ENCODE measurements at places on chromosomes 3 and 15.
A peak's percentile ranks its signal among the peaks of the same experiment; 100 is the strongest.

- H3K4me3 ChIP-seq, result no peak overlapping the region
- H3K4me1 ChIP-seq, result no peaks in the 10 kb centered on the region
- H3K27ac ChIP-seq, result no peak overlapping the region
- no peaks in the 10 kb centered on the region for H3K27me3 ChIP-seq
- DNase-seq, result no peak
- no peaks in the 10 kb centered on the region for H3K36me3 ChIP-seq
Measured at GRCh38 chr3:150090006-150090405, 119.3 kb upstream of the PFN2 start.

DNA sequence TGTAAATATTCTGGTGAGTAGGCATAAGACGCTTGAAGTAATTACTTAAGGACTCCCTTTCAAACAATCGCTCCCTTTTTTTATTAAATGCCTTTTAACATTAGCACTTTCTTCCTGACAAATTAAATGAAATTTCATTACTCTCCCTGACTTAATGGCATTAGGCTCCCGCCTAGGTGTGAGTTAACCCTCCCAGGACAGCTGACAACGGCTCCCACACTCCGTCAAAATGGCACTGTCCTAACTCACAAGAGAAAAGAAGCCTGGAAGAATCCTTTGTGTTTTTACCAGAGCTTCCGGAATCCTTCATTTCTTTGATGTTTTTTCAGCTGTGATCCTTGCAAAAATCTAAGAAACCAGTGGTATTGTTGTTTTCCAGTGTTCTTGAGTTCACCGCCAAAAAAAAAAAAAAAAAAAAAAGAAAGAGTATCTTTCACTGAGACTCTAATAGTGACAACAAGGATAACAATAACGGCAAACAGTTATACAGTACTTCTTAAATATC is 861.0 kb upstream of the NR2F2 start:
- H3K4me3 ChIP-seq, result no peak overlapping the region
- no peak overlapping the region for H3K27ac ChIP-seq
- no peak for DNase-seq

GRCh38 chr15:42695527-42696071 is 41.3 kb downstream of the CDAN1 start:
- H3K27me3 ChIP-seq, result no peaks in the 10 kb centered on the region
- H3K4me1 ChIP-seq, result no peaks in the 10 kb centered on the region
- no peaks in the 10 kb centered on the region for H3K36me3 ChIP-seq
- DNase-seq, result no peak
- H3K27ac ChIP-seq, result no peak overlapping the region

GRCh38 chr3:135084405-135084804 is 289.3 kb downstream of the EPHB1 start:
- H3K4me1 ChIP-seq, result no peaks in the 10 kb centered on the region
- H3K27ac ChIP-seq, result no peak overlapping the region
- H3K4me3 ChIP-seq, result no peak overlapping the region
- no peak for DNase-seq

DNA sequence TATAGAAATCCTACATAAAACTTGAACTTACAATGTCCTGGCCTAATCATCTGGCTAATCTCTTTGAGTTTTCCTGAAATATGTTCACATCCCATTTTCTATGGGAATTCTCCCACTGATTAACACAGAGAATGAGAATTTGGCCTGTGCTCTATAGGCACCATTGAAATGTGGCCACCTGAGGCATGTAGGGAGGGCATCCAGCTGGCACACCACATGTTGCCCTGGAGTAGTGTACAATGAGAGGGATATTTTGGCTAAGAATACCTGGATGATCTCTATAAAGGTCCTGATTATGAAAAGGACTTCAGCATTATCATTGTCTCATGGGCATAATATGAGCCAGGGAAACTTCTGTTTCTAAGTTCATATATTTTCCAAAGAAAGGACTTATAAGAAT is 324.0 kb downstream of the ZBTB20 start:
- no peaks in the 10 kb centered on the region for H3K27me3 ChIP-seq
- no peak overlapping the region for H3K27ac ChIP-seq
- no peaks in the 10 kb centered on the region for H3K4me1 ChIP-seq
- no peaks in the 10 kb centered on the region for H3K36me3 ChIP-seq
- no peak overlapping the region for H3K4me3 ChIP-seq

DNA sequence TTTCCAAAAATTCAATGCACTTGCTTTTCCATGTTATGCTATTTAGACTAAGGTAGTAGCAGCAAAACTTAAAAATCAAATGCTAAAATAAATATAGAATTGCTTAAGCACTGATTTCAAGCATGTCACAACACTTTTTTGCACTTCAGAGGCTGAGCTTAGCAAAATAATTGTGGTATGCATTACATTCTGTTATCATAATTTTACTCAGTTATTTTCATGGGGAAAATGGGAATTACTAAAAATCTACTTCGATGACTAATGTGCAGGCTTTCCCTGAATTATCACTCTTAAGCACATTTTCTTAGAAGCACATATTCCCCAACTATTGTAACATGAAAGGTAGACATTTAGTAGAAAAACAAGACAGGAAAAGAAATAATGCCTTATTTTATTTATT is 322.4 kb upstream of the CBLB start:
- H3K36me3 ChIP-seq, result no peaks in the 10 kb centered on the region
- no peaks in the 10 kb centered on the region for H3K27me3 ChIP-seq
- no peaks in the 10 kb centered on the region for H3K4me1 ChIP-seq

DNA sequence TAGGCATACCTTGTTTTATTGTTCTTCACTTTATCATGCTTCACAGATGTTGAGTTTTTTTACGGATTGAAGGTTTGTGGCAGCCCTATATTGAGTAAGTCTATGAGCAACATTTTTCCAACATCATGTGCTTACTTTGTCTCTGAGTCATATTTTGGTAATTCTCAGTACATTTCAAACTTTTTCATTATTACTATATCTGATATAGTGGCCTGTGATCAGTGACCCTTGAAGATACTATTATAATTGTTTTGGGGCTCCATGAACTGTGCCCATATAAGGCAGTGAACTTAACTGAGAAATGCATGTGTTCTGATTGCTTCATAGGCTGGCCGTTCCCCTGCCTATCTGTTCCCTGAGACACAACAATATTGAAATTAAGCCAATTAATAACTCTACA is 42.8 kb upstream of the NSMCE3 start:
- DNase-seq, result no peak
- no peaks in the 10 kb centered on the region for H3K36me3 ChIP-seq
- no peak overlapping the region for H3K4me3 ChIP-seq
- no peaks in the 10 kb centered on the region for H3K27me3 ChIP-seq
- H3K4me1 ChIP-seq, result no peaks in the 10 kb centered on the region
- no peak overlapping the region for H3K27ac ChIP-seq

DNA sequence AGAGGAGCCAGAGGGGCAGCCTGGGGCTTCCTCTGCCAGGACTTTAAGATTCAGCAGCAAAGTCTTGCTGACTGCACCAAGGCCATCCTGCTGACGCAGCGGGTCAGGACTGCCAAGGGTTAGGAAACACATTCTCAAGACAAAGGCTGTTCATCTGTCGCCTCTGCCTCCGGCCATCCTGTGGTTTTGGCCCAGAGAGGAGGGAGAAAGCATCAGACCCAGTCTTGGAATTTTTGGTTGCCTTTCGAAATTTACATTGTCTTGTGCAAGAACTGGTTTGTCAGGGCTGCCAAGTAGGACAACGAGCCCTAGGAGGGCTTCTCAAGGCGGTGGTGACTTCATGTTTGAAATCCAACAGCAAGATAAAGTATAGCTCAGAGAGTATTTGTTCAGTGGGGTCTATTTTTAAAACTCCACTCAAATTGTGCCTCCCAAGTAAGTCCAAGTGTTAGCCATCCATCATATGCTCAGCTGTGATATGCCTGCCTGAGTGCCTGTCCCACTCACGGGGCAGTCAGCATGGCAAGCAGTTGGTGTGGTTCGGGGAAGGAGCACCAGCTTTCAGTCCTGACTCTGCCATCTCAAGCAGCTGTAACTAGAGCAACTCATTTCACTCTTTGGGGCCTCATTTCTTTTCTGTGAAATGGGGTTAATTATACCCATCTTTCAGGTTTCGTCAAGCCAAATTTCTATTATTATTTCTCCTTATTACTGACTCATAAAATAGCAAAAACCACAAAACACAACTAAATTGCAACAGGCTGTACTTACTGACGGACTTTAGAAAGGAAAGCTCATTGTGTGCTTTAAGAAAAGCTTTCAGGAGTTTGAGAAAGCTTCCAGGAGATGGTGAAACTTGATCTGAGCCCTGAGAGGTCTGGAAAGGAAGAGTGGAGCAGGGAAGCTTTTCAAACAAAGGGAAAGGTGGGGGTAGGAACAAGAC is 42.4 kb upstream of the RHO start:
- DNase-seq, result peak; percentile 93
- no peaks in the 10 kb centered on the region for H3K27me3 ChIP-seq
- H3K27ac ChIP-seq, result peak overlapping the region; percentile 99
- peaks cover 29% of the 10 kb centered on the region for H3K4me1 ChIP-seq

DNA sequence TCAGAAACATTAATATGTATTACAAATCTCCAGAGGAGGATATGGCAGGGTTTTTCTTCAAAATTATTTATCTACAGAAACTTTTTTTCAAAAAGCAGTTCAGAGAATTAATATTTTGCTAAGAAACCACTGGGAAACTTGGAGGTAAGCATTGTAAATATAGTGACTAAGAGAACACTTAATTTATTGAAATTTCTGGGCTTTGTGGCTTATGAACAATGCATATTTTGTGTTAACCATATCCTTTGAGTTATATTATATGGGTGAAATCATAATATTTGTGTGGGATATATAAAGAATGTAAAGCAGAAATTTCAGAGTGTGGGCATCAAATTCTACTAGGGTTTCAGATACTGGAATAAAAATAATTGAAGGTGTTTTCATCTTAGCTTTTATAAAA is 1059.2 kb downstream of the ZPLD1 start:
- H3K27me3 ChIP-seq, result no peaks in the 10 kb centered on the region
- no peak overlapping the region for H3K27ac ChIP-seq
- no peak for DNase-seq
- H3K4me3 ChIP-seq, result no peak overlapping the region

GRCh38 chr3:4306860-4307259 is 3.7 kb downstream of the SETMAR start:
- H3K27ac ChIP-seq, result peak overlapping the region; percentile 76
- H3K4me1 ChIP-seq, result peaks cover 7% of the 10 kb centered on the region
- H3K4me3 ChIP-seq, result no peak overlapping the region
- no peaks in the 10 kb centered on the region for H3K36me3 ChIP-seq
- no peaks in the 10 kb centered on the region for H3K27me3 ChIP-seq
- DNase-seq, result no peak

GRCh38 chr3:131658771-131659170 is 156.0 kb upstream of the MRPL3 start:
- H3K36me3 ChIP-seq, result no peaks in the 10 kb centered on the region
- no peaks in the 10 kb centered on the region for H3K27me3 ChIP-seq
- H3K27ac ChIP-seq, result no peak overlapping the region
- no peak for DNase-seq

- peak overlapping the region; percentile 100 for H3K27ac ChIP-seq
- no peaks in the 10 kb centered on the region for H3K27me3 ChIP-seq
- H3K4me3 ChIP-seq, result peak overlapping the region; percentile 89
- no peaks in the 10 kb centered on the region for H3K36me3 ChIP-seq
- peaks cover 9% of the 10 kb centered on the region for H3K4me1 ChIP-seq
- DNase-seq, result no peak
Measured at GRCh38 chr3:39153977-39154279, 537 bp upstream of the CSRNP1 start.

DNA sequence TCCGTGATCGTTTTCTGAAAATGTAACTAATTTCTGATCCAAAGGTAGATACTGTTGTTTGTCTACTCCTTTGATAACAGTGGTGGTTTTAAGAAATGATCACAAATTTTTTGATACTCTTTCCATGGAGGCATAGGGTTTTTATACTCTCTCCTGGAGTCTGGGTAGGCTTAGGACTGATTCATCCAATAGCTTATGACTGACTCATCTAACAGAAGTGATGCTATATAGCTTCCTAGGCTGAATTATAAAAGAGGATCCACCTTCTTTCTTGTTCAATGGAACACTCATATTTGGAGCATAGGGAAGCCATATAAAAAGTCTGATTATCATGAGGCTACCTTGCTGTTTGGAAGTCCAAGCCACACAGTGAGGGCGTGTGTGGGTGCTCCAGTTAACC is 84.3 kb downstream of the CHST2 start:
- H3K4me3 ChIP-seq, result no peak overlapping the region
- H3K36me3 ChIP-seq, result no peaks in the 10 kb centered on the region
- H3K4me1 ChIP-seq, result no peaks in the 10 kb centered on the region
- H3K27ac ChIP-seq, result no peak overlapping the region

GRCh38 chr3:48208076-48208475 is 15.2 kb upstream of the CAMP start:
- H3K27ac ChIP-seq, result no peak overlapping the region
- no peak overlapping the region for H3K4me3 ChIP-seq
- no peak for DNase-seq
- no peaks in the 10 kb centered on the region for H3K4me1 ChIP-seq
- H3K36me3 ChIP-seq, result no peaks in the 10 kb centered on the region
- no peaks in the 10 kb centered on the region for H3K27me3 ChIP-seq

DNA sequence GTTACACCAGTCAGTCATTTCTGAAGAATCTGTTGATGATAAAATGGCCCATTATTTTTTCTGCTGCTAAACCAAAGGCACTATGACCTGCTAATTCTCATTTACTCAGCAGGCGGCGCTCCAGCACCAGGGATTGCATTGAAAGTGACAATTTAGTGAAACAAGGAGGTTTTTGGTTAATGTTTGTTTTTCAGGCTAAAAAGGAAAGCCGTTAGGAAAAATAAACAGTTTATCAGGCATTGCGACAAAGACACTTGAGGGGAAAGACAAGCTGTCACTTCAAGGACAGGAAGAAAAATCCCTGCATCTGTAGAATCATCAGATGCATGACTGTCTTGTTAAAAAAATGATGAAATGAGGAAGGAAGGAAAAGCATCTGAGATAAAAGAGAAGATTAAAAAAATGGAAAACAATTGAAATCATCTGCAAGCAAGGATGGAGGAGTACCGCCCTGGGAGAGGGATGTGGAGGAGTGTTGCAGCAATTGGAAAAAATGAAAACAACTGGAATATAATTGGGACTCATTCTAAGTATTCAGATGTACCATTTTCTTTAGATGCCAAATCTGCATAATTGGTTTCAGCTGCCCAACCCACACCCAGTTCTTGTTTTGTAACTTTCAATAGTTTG is 54.0 kb downstream of the NR1D2 start:
- H3K36me3 ChIP-seq, result no peaks in the 10 kb centered on the region
- no peaks in the 10 kb centered on the region for H3K27me3 ChIP-seq
- H3K4me1 ChIP-seq, result no peaks in the 10 kb centered on the region
- peak; percentile 41 for DNase-seq
- no peak overlapping the region for H3K4me3 ChIP-seq

- DNase-seq, result no peak
- no peak overlapping the region for H3K27ac ChIP-seq
- no peaks in the 10 kb centered on the region for H3K4me1 ChIP-seq
- no peaks in the 10 kb centered on the region for H3K36me3 ChIP-seq
- no peaks in the 10 kb centered on the region for H3K27me3 ChIP-seq
Measured at GRCh38 chr15:82135638-82136037, 89.8 kb upstream of the MEX3B start.

Data from breast epithelium (tissue), 4 donors.